ENCODE measurements at places on chromosomes 4 and X.

DNA sequence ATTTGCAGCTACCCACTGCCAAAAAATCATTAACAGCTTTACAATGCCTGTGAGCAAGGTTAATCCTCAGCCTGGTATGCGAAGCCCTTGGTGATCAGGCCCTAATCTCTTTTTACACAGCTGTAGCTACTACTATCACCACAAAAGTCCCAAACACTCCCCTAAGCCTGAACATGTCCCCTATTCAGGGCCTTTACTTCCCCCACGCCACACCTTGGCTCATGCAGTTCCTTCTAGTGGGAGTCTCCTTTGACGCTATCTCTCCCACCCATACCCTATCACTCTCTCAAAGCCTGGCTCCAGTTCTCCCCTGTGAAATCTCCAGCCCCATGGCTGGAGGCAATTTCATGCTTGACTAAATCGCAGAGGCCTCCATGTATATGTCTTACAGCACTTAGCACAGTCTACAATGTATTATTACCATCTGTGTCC is 90.6 kb upstream of the CBR4 start:
- no peak for DNase-seq

GRCh38 chrX:49726966-49727365 is 31.2 kb upstream of the PAGE1 start:
- no peak for DNase-seq

GRCh38 chr4:78409612-78410202 is 141.9 kb upstream of the ANXA3 start:
- no peak for DNase-seq

DNA sequence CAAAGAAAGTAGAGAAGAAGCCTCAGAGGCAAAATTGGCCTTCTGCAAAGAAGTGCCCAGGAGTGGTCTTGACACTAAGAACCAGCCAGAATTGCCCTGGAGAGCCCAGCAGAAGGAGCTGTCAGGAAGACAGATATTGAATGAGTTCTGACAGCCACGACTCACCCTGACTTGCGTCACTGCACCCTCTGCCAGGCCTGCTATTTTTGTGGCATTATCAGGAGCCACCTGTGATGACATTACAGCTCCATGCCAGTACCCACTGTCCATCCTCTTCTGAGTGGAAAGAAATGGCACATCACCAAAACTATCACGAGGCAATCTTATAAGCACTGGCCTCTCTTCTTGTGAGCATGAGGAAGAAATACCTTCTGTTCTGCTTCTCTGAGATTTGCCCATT is 67.7 kb downstream of the SMIM20 start:
- DNase-seq, result no peak

DNA sequence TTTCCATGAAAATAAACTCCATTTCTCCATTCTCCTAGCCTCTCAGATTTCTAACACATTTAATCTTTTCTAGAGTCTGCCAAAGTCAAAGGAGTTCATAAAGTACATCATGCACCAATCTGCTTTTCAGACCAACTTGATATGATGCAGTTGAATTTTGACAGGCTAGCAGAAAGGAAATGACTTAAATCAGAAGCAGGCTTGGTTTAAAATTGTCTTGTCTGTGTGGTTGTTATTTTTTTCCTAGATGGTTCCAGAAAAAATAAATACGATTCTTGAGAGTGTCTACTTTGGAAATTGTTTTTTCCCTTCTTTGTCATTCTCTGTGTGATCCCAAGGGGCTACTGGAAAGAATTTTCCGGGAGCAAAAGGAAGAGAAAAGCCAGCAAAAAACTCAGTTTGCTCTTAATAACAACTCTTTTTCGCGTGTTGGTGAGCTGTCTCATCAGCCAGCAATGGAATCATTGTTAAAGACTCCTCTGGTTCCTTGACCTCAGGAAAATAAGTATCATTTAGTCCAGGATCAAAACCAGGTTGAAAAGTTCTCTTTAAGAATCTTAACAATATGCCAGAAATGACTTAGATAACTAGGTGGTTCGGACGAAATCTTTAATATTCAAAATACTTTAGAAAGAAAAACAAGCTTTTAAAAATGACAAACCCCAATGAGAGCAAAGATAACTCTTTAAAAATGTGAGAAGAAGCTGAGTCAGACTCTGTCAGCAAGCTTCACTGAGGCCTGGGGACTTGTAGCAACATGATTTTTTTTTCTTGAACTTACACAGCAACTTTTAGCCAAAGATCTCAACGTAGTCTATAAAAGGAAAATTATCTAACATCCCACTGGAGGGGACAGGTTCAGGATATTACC is 49.7 kb upstream of the GAB1 start:
- no peak for DNase-seq

DNA sequence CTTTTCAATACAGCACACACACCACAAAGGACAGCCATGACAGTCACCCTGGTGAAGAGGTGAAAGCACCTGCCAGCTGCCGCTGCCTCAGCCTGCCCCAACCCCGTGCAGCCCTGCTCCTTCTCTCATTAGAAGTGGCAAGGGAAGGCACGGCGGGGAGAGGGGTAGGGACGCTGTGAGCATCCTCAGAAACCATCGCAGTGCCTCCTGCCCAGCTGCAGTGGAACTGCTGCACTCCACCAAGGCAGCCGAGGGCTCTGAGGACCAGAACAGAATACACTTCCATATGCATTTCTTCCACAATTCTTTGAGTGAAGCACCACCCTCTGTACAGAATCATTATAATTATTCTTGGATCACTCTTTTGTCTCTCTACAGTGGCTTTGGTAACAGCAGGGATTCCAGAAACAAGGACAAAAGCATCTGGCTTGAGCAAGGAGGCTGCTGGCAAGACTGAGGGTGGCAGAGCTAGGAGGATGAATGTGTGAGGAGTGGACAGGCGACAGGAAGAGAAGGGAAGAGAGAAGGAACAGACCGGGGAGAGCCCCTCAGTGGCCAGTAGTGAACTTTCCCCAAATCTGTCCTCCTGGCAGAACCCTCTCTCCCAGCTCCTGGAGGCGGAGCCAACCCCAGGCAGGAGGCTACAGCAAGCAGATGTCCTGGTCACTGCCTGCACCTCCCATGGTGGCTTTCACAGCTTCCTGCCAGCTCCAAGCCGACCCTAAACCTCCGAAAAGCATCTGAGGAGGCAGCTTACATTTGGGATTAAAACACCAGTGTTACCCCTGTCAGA is 73.2 kb downstream of the MTNR1A start:
- no peak for DNase-seq

DNA sequence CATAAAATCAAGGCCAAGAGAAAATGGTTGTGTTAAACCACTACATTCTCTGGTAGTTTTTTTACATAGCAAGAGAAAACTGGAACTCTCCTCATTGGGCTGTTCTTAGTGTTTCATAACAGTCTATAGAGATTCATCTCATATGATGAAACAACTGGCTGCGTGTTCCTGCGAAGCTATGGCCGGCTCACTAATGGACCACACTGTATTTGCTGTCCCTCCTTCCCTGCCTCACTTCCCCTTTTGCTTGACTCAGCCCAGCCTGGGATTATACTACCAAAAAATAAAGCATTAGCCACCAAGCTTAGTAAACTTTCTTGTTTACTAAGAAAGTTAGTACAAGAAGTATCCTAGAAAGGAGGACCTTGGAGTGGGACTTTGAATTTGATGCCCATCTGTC is 31.6 kb upstream of the LSM6 start:
- DNase-seq, result no peak

DNA sequence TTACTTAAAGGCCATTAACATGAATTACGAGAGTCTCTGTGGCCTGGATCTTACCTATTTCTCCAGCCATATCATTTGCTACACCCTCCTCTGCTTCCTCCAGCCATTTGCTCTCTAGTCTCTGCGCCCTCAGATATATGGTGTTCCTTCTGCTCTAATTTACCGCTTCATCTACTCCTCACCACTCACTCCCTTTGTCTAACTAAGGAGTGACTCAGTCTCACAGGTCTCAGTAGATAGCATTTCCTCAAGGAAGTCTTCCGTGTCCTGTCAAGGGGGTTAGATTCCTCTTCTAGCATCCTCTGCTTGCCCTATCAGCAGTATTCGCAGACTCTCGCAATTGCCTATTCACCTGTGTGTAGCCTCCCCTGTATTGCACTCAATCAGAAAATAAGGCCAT is 892.1 kb upstream of the INTU start:
- DNase-seq, result no peak

GRCh38 chr4:184534511-184535391 is 60.4 kb upstream of the IRF2 start:
- DNase-seq, result no peak

- DNase-seq, result no peak
Observed at GRCh38 chr4:176002007-176002613, 63.5 kb upstream of the WDR17 start.

- DNase-seq, result no peak
Observed at GRCh38 chrX:12911122-12911470, 4.7 kb downstream of the TLR8 start.

DNA sequence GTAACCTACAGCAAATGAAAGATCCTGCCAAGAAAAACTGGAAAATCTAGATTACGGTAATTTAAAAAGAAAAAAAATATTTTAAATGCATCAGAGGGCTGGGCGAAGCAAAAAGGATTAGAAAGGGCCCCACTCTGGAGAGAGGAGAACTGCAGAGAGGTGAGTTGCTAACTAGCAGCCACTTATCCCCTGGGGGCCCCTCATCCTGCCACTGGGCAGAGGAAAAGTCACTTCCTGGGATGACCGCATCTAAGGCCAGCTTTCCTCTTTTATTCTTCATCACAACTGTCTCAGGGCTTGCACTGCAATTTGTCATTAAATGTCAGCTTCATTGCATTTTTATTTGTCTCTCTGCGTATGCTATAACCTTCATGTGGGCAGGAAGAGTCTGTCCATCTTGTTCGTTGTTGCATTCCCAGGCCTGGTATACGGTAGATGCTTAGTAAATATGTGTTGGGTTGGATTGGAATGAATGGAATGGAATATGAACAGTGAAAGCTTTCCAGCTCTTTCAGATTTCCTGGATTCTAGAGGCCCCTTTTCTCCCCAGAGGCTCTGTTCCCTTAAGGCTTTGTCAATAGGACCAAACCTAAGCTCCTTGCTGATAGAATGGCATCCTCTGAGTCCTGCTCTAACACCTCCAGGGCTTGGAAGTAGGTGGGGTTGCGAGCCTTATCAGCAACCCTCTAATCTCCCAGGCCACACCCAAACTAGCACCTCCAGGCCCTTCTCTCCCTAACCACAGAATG is 58.9 kb downstream of the TLR10 start:
- DNase-seq, result no peak

- DNase-seq, result no peak
Observed at GRCh38 chrX:5236096-5236495, 992.6 kb downstream of the NLGN4X start.

DNA sequence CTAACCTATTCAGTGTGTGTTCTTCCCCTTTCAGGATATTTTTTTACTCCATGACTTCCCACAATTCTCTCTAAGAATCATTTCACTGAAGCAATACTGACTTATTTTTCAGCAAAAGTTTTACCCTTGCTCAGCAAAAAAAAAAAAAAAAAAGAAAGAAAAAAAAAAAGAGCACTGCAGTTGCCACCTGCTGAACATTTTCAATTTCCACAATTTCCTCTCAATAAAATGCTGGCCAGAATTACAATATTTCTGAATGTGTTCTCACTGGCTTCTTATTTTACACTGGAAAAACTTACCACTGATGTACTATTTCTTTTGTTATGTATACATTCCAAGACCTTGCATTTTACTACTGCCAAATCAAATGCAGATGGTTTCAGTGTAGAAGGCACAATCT is 210.4 kb downstream of the PAPSS1 start:
- no peak for DNase-seq

- no peak for DNase-seq
Observed at GRCh38 chr4:37827030-37827685, 672 bp downstream of the PGM2 start.

DNA sequence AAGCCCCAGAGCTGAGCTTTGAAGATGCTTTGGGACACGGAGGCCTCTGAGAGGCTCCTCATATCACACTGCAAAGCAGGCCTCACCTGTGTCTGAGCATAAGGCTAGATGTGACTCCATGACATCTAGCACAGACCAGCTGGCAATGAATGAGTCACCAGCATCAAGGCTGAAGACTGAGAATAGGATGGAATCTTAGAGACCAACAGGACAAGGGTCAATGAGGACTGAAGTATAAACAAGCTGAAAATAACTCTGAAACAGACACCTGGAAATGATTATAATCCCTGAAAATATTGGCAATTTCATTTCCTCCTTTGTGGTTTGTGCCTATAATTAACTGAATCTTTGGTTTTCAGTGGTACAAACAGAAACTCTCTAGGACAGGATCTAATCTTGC is 87.1 kb upstream of the PRPS1 start:
- DNase-seq, result no peak

GRCh38 chr4:8410641-8411271 is 29.8 kb downstream of the ACOX3 start:
- no peak for DNase-seq

- no peak for DNase-seq
Observed at GRCh38 chrX:40272776-40273175, 175.0 kb upstream of the BCOR start.

DNA sequence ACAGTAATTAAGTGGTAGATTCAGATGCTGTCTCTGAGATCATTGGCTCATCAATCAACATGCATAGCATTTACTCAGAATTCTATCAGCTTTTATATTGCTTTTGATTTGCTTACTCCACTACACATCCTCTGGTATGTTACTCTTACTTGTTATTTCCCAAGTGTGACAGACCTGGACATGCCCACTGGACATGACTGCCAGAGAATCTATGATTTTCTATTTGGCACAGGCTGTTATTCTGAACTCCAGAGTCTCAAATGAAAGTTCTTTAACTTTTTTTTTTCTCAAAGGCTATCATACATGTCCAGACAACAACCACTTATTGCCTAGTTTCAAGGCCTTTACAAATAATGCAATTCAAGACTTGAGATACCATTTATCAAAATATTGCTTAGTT is 116.1 kb upstream of the ARHGAP24 start:
- no peak for DNase-seq

- no peak for DNase-seq
Observed at GRCh38 chr4:89847571-89848325, 10.8 kb upstream of the SNCA start.

DNA sequence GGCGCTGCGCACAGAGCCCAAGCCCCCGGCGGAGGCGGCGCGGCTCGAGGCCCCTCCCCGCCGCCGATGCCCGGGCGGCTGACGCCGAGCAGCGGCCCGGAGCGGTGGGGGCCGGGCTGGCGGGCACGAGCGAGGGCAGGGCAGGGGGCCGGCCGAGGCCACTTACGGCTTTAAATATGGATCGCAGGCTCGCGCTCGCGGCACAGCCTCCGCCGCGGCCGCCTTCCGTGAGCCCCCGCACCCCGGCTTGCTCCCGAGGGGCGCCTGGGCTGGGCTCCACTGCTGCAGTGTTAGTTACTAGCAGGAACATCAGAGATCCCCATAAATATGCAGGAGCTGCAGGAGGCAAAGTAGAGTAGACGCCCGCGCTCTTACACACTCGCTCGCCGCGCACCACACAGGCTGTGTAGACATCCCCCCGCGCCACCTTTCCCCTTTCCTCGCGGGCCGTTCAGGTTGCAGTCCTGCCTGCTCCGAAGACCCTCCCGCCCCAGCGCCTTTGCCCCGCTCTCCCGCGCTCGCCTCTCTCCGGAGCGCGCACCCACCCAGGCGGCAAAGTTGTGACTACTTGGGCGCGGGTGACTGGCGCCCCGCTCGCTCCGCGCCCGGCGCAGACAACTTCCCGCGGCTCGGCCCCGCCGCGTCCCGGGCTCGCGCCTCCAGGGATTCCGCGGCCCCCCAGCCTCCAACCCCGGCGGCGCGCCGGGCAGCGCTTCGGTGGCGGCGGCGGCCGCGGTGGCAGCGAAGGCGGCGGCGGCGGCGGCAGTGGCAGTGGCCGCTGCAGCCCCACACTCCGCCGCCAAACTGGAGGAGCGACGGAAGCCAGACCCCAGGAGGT is 152.0 kb upstream of the SLC4A4 start:
- no peak for DNase-seq

- no peak for DNase-seq
Observed at GRCh38 chrX:39308126-39308525, 506.9 kb downstream of the MID1IP1 start.
